ENCODE measurements at places on chromosomes 11 and 22.

GRCh38 chr11:57288771-57289579, 35.8 kb downstream of the TNKS1BP1 start:
- DNase-seq, result peak; percentile 66

DNA sequence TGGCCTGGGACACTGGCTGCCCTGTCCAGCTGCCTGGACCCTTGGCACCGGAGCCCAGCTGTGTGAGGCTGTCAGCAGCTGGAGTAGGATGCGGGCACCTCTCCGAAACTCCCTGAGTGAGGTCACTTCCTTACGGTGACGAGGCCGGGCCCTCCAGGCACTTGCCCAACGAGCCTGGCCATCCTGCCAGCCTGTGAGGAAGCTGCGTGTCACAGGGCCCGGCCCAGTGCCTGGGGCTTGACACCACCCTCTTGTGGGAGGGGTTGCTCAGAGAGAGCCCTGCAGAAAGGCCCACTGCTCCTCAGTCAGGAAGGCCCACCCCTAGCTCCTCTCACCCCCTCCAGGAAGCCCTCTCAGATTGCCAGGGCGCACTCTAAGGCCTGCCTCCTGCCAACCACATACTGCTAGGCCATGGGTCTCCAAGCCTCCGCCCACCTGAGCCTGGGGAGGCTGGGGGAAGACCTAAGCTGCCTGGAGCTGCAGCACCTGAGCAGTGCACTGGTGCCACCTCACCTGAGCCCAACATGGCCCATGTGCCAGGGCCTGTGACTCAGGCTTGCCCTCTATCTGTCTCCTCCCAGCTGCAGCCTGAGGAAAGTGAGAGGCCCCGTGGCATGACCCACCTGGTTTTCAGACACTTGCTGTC, 4.3 kb upstream of the PHLDA2 start:
- no peak for DNase-seq

- no peak for DNase-seq
Observed at GRCh38 chr11:134906356-134906955, 494.4 kb upstream of the B3GAT1 start.

- no peak for DNase-seq
Observed at GRCh38 chr11:9982796-9983579, 311.0 kb downstream of the SBF2 start.

GRCh38 chr22:45757068-45757467, 85.4 kb downstream of the ATXN10 start:
- DNase-seq, result no peak

- no peak for DNase-seq
Observed at GRCh38 chr11:129639300-129639699, 176.3 kb upstream of the TMEM45B start.

DNA sequence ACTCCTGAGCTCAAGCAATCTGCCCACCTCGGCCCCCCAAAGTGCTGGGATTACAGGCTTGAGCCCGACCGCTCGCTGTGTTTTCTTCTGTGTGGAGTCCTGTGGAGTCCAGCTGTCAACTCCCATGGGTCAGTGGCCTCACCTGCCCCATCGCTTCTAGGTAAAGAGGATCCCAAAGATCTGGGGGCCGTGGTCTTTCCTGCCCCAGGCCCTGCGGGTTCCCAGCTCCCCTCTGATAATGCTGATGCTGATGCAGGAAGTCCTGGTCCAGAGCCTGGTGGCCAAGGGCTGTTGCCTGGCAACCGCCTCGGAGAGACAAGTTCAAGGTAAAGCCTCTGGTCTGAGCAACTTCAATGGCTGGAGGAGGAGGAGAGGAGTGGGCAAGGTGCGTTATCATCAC, 9.6 kb downstream of the SSTR3 start:
- DNase-seq, result no peak

GRCh38 chr11:35192347-35192746, 53.4 kb downstream of the CD44 start:
- DNase-seq, result no peak
